ENCODE measurements at places on chromosomes 7 and 10. TPM values are rescaled to one million over a fixed set of nuclear protein-coding genes. Genes with fewer than 3 reads are reported as not detected.
A peak's percentile ranks its signal among the peaks of the same experiment; 100 is the strongest.

GRCh38 chr7:33547880-33548279 lies 357.5 kb upstream of the BMPER start:
- no peak overlapping the region for H3K4me3 ChIP-seq
- no peaks in the 10 kb centered on the region for H3K27me3 ChIP-seq
- no peaks in the 10 kb centered on the region for H3K4me1 ChIP-seq
- H3K36me3 ChIP-seq: no peaks in the 10 kb centered on the region
- no peak overlapping the region for H3K27ac ChIP-seq
- no peak for DNase-seq

DNA sequence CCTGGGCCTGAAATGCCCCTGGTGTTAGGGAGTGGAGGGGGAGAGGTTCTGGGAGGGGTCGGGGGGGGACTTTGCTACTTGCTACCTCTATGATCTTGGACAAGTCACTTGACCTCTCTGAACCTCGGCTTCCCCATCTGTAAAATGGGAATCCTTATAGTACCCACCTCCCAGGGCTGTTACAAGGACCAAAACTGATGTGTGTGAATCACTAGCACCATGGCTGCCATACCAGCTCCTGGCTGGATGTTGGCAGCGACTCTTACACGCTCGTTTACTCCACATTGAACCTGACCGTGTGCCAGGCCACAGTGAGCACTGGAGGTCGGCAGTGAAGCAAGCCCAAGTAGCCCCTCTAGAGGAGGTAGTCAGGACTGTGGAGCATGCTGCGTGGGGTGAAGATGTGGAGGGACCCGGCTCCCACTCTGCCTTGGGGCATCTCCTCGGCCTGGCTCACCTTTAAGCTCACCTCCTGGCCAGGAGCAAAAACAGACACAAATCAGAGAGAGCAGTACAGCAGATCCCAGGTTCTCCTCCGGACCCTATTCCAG lies 28.9 kb downstream of the PPIF start:
- DNase-seq: peak; percentile 9
- H3K4me3 ChIP-seq: no peak overlapping the region
- H3K36me3 ChIP-seq: no peaks in the 10 kb centered on the region
- H3K27me3 ChIP-seq: no peaks in the 10 kb centered on the region
- no peak overlapping the region for H3K27ac ChIP-seq
- H3K4me1 ChIP-seq: peaks cover 25% of the 10 kb centered on the region

GRCh38 chr10:60643874-60644273 lies 134.4 kb upstream of the CDK1 start:
- H3K4me1 ChIP-seq: peaks cover 9% of the 10 kb centered on the region
- DNase-seq: no peak
- H3K4me3 ChIP-seq: no peak overlapping the region
- H3K27me3 ChIP-seq: no peaks in the 10 kb centered on the region
- H3K36me3 ChIP-seq: no peaks in the 10 kb centered on the region

DNA sequence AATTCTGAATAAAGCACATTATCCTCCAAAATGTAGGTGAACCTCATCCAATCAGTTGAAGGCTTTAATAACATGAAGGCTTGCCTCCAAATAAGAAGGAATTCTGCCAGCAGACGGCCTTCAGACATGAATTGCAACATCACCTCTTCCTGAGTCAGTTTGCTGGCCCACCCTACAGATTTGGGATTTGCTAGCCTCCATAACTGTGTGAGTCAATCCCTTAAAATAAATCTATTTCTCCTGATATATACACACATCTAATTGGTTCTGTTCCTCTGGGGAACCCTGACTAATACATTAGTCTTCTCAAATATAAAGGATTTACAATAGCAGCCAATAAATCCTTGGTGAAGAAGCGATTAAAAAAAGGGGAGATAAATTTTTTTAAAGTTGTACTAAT lies 34.8 kb upstream of the OSBPL3 start:
- no peaks in the 10 kb centered on the region for H3K27me3 ChIP-seq
- H3K4me3 ChIP-seq: no peak overlapping the region
- H3K27ac ChIP-seq: no peak overlapping the region
- DNase-seq: no peak

DNA sequence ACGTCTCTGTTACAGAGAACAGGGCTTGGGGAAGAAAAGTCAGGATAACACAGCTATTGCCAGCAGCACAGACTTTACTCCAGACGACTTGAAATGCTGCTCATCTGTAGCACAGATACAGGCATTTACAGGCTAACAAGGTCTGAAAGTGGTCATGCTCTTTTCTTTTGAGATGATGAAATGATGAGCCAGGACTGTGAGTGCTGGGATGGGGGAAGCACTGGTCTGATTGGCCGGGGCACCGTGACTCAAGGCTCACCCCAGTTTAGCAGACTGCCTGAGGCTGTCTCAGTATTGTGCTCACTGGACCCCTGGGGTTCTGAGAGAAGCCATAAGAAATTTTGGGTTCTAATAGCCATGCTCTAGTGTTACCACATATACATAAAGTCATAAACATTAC lies 12.4 kb downstream of the SMKR1 start:
- H3K4me1 ChIP-seq: no peaks in the 10 kb centered on the region
- no peak overlapping the region for H3K27ac ChIP-seq
- DNase-seq: no peak
- H3K27me3 ChIP-seq: no peaks in the 10 kb centered on the region
- H3K36me3 ChIP-seq: no peaks in the 10 kb centered on the region

- H3K4me1 ChIP-seq: no peaks in the 10 kb centered on the region
- H3K27me3 ChIP-seq: no peaks in the 10 kb centered on the region
- no peak for DNase-seq
- H3K4me3 ChIP-seq: no peak overlapping the region
- H3K27ac ChIP-seq: no peak overlapping the region
Measured at GRCh38 chr7:73454424-73454823, 20.8 kb downstream of the FZD9 start.

DNA sequence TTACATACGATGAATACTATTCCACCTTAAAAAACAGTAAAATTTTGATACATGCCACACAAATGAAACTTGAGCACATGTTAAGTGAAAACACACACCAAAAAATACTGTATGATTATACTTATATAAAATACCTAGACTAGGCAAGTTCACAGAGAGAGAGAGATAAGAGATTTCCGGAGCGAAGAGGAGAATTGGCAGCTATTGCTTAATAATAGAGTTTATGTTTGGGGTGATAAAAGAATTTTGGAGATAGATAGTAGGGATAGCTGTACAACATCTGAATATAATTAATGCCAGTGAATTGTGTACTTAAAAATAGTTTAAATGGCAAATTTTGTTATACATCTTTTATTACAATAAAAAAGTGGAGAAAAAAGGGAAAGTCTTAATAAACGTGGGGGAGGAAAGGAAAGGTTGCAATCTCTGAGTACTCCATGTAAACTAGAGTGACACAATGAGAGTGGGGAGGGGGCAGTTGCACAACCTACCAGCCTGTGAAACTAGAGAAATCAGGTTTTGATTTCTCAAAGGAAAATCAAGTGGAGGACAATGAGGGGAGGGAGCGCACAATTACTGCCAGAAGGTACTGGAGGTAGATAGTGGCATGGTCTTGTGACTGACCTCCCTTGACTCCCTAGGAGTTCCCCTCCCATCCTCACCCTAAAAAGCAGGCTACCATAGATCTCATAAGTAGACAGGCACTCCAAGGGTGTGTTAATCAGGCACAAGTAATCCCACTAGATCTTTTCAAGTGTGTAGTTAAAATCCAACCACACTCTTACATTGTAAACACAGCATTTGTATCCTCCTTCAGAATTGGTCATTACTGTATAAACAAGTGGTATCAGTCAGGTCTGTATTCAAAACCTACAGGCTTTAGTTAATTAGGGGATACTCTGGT lies 31.6 kb upstream of the ANK3 start:
- H3K4me1 ChIP-seq: no peaks in the 10 kb centered on the region
- no peak overlapping the region for H3K4me3 ChIP-seq
- no peaks in the 10 kb centered on the region for H3K27me3 ChIP-seq
- no peak overlapping the region for H3K27ac ChIP-seq
- DNase-seq: no peak

DNA sequence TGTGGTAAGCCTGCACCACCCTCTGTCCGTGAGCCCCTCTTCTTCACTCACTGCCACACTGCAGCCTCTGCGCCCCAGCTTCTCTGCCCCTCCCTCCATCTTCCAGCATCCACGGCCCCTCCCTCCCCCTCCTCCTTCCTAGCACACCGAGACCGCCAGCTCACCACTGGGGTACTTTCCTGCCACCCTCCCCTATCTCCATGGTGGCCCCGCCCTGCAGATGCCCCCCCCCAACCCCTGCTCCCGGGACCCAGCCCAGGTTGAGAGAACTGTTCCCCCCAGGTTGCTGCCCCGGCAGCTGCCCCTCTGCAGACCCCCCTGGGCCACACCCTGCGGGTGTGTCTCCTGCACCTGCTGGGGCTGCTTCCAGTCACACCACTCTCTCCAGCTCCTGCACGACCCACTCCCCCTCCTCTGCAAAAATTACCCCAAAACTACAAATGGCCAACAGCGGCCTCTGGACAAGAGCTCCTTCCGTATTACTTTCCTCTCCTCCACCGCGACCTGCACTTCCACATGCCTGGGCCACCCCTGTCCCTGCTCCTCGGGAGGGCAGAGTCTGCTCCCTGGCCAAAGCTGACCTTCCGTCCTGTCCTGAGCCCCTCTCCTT lies 209.2 kb upstream of the PPP2R2D start:
- H3K4me1 ChIP-seq: no peaks in the 10 kb centered on the region
- H3K36me3 ChIP-seq: no peaks in the 10 kb centered on the region
- H3K27ac ChIP-seq: no peak overlapping the region
- no peaks in the 10 kb centered on the region for H3K27me3 ChIP-seq
- no peak for DNase-seq

DNA sequence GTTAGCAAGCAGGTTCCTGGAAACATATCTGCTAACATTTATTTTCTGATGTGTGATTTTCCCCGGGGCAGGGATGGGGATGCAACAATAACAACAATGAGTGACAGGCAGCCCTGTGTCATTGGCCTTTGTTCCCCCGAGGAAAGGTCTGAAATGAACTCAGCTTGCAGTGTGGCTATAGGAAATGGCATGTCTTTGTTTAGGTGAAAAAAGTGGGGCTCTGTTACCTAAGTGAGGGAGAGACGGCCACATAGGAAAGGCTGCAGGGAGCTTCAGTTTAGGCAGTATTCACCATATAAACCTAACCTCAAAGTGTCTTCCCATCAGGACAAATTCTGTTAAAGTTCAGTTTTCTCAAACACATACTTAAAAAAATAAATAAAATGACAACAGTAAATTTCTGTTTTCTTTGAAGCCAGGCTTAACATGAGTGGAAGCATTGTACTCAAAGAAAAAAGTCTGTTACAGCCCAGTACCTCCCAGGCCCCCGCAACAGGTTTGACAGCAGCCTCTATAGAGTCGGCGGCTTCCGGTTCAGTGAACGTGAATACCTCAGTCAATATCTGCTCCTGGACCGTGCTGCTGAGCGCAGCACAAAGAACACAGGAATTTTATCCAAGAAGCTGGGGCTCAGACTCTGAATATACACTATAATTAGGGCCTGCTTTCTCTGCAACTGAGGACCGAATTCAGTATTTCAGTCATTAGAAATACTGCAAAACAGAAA lies 168.3 kb downstream of the GLI3 start:
- H3K27me3 ChIP-seq: no peaks in the 10 kb centered on the region
- no peaks in the 10 kb centered on the region for H3K36me3 ChIP-seq
- no peaks in the 10 kb centered on the region for H3K4me1 ChIP-seq
- H3K27ac ChIP-seq: no peak overlapping the region
- no peak for DNase-seq

The CCL24 gene
- total RNA-seq: not detected

The EFCAB10 gene
- 9.8 TPM for total RNA-seq

All from testis (tissue), 5 donors.